ENCODE measurements at places on chromosomes 3 and 15. TPM values are rescaled to one million over a fixed set of nuclear protein-coding genes. Genes with fewer than 3 reads are reported as not detected.

Gene RTP1
- not detected for total RNA-seq

Gene PRSS50
- not detected for total RNA-seq

Gene CP
- total RNA-seq = not detected

Gene SST
- total RNA-seq = not detected

Gene LRRC2
- 0.36 TPM for total RNA-seq

Gene SLC38A3
- not detected for total RNA-seq

Gene PTX3
- total RNA-seq = 7.5 TPM

Gene CHRNA3
- not detected for total RNA-seq

Gene COLQ
- under 0.01 TPM for total RNA-seq

Gene RARRES1
- total RNA-seq = not detected

Gene BCHE
- 1.6 TPM for total RNA-seq

Gene FETUB
- total RNA-seq = not detected

Gene TUSC2
- total RNA-seq = 15.7 TPM

Gene MEGF11
- total RNA-seq = not detected

Gene CLDN16
- total RNA-seq = 1.0 TPM

Gene UBAP1L
- total RNA-seq = 0.34 TPM

Gene ZKSCAN7
- 7.8 TPM for total RNA-seq

Gene NAALADL2
- 0.34 TPM for total RNA-seq

Gene TTLL13
- 0.07 TPM for total RNA-seq

Gene OR5K2
- total RNA-seq = not detected

Gene PARL
- total RNA-seq = 35.3 TPM

Gene NLGN1
- 0.36 TPM for total RNA-seq

Gene CRABP1
- not detected for total RNA-seq
